NK-92 treated with Interleukin-12 subunit alpha and Interleukin-12 subunit beta, amount 100 ng/mL, for 24 hours (cell line): ENCODE measurements at places on chromosomes 5 and 9.

GRCh38 chr5:16666883-16667398, 50.1 kb upstream of the RETREG1 start:
- no peak for DNase-seq

GRCh38 chr9:124457079-124457886, 7.0 kb downstream of the ADGRD2 start:
- DNase-seq = no peak

- DNase-seq = peak; percentile 55
These were observed 1.0 kb downstream of the CERT1 start for GRCh38 chr5:75510417-75510835.

DNA sequence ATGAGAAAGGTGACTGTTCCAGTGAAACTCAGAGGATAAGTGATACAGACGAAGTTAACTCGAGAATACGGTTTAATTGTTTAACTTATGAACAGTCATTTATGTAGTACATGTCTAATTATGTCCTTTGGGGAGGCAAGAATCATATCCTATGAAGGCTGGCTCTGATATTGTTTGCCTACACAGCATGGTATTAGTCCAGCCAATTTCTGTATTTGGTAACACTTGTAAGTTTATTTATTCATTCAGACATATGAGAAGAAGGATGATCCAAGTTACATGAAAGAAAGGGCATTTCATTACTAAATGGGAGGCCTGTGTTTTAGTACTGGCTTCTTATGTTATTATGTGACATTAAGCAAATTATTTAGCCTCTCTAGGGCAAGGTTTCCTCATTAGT, 199.7 kb downstream of the NNT start:
- no peak for DNase-seq
